ENCODE measurements at places on chromosomes 12 and 14.

DNA sequence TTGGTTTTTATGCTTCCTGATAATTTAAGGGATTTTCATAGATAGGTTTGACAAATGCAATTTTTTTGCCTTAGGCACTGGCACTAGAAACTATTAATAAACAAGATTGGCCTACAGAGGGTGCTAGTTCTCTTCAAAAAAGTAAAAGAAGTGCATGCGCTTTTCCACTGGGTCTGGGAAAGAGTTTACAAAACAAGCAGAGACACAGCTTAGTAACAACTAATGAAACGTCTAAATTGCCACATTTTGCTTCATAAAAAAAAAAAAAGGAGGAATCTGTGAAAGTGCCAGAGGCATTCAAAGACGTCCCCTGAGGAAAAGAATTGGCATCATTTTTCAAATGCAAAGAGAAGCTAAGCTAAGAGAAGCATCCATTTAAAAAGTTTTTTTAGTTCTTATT lies 58.3 kb upstream of the EEA1 start:
- peak; percentile 92 for DNase-seq

GRCh38 chr14:46048127-46048526 lies 603.5 kb downstream of the RPL10L start:
- DNase-seq: peak; percentile 1

DNA sequence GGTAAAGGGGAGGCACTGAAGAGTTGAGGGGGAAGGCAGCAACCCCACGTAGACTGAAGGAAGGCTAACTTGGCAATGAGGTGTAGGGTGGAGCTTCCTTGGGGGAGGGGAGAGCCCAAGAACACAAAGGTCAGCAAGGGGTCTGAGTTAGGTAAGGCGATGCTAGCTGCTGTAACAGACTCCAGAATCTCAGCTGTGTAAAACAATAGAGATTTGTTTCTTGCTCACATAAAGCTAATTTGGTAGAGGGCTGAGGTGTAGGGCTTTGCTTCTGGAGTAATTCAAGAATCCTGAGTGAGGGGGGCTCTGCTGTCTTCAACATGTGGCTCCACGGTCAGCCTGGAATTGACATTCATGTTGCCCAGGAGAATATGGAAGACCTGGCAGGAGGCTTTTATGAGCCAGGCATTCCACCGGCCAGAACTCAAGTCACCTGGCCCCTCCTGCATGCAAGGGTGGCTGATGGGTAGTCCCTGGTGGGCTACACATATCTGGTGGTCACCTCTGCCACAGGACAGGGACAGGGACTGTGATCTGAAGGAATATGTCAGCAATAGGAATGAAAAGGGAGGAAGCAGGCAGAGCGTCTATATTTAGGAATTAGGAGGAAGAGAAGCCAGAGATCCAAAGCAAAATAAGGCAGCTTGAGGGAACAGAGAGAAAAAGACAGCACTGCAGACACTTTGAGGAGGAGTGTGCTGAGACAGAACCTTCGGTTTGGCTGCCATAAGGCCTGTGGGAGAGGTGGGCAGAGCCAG lies 153.7 kb downstream of the ZFP36L1 start:
- no peak for DNase-seq

GRCh38 chr12:26318661-26319068 lies 123.3 kb downstream of the SSPN start:
- peak; percentile 59 for DNase-seq
